Inflammatory macrophage treated with lipopolysaccharide for 4 hours (primary cell): ENCODE measurements at places on chromosomes 6 and 20.

DNA sequence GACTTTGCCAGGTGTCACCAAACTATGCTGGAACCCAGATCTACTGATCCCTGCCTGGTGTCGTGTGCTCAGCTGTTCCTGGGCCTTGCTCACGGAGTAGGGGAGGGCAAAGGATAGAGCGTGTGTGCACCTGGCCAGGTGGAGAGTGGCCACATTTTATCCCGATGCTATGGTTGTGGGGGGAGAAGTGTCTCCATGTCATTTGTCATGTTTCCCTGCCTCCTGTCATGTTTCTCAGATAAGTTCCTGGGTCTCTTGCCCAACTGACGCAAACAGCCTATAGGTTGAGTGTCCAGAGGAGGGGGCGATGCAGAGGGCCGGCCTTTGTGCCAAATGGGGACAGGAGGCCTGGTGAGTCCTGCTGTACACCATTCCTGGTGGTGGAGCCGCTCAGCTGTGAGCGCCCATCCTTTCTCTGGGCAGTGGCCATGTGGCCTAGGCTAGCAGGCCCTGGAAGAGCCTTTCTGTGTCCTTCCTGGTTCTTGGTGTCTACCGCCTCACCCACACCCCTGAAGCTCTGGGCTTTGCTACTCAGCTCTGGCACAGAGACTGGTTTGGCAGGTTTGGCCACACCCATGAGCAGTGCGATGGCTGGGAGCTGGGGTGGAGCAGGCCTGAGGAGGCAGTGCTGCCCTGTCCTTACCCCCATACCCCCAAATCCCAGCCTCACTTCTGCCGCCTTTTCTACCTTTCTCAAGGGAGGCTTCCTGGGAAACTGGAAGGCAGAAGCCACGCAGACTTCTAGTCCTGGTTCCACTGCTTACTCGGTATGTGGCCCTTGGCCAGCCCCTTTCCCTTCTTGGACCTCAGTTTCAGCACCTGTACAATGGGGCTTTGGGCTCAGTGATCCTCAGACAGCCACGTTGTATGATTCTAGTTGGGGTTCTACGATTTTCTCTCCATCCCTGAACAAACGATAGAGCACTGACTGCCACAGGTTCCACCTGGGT lies 32.3 kb upstream of the EPB41L1 start:
- no peak for DNase-seq

DNA sequence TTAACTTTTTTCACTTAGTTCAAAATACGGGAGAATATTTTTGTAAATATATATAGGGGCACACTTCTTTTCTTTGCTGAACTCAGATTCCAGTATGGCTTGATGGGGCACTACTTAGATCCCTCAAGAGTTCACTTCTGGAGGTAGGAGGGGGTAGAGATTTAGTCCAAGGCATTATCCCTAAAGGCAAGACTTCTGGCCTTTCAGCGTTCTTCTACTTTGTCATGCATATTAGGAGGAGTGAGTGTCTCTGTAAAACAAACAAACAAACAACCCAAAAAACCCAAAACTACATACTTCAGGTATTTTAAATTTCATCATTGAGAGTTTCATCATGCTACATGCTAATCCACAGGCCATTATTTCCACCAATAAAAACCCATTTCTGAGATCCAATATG lies 32.0 kb downstream of the SMPDL3A start:
- DNase-seq = no peak

DNA sequence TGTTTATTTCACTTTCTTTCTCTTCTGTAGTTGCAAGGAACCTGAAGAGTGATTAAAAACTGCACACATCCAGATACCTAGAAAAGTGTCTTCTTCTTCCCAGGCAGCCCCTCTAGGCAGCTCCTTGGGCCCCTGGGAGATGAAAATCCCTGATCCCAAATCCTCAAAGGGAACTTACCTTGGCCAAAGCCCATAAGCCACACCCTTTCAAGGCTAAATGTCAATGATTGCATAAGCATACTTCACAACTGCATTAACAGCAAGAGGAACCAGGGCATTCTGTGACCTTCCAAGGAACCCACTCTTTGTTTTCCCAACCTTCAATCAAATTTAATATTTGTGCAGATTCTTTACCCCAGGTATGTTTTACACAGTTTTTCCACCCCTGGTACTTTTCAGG lies 4.4 kb upstream of the HMGN3 start:
- DNase-seq = peak; percentile 43

- no peak for DNase-seq
Observed at GRCh38 chr6:127924440-127924839, 23.6 kb upstream of the THEMIS start.

DNA sequence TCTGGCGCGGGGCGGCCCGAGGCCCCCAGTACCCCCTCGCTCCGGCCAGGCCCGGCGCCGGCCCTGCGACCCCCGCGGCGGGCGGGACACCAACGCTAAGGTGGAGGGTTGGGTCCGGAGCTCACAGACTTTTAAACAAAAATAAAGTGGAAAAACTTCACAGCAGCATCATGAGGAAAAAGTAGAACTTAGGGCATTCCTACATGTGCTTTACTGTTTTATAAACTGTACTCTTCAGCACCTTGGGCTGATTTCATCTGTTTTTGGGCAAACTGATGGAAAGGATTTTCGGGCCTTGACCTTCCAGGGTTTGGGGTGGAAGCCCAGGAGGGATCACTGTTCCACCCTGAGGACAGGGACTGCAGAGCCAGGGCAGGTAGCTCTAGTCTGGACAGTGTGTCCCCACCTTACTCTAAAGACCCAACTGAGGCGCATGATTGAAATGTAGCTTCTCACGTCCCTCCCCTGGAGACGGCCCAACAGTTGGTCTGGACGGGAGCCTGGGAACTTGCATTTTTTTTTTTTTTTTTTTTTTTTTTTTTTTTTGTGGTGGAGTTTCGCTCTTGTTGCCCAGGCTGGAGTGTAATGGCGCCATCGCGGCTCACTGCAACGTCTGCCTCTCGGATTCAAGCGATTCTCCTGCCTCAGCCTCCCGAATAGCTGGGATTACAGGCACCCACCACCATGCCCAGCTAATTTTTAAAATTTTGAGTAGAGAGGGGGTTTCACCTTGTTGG lies 740 bp downstream of the NELFCD start:
- no peak for DNase-seq

DNA sequence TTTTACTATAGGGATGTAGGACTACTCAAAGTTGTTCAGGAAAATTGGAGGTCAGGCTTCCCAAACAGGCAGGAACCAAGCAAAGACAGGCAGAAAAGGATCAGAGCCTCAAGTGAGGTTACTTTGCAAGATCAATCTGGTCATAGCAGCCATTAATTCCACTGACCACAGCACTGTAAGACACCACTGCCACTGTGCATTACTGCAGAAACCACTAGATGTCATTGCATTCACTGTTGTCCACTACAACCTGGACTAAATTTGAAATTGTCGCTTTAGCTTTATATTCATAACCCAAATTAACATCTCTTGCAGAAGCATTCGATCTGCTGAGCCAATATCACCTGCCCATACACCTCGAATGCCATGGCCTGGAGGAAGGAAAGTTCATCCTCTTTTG lies 126.9 kb upstream of the UFL1 start:
- DNase-seq = no peak

GRCh38 chr6:104940238-104940892 lies 16.5 kb upstream of the LIN28B start:
- DNase-seq = no peak

- no peak for DNase-seq
Observed at GRCh38 chr6:26387565-26387964, 4.7 kb downstream of the BTN2A2 start.

DNA sequence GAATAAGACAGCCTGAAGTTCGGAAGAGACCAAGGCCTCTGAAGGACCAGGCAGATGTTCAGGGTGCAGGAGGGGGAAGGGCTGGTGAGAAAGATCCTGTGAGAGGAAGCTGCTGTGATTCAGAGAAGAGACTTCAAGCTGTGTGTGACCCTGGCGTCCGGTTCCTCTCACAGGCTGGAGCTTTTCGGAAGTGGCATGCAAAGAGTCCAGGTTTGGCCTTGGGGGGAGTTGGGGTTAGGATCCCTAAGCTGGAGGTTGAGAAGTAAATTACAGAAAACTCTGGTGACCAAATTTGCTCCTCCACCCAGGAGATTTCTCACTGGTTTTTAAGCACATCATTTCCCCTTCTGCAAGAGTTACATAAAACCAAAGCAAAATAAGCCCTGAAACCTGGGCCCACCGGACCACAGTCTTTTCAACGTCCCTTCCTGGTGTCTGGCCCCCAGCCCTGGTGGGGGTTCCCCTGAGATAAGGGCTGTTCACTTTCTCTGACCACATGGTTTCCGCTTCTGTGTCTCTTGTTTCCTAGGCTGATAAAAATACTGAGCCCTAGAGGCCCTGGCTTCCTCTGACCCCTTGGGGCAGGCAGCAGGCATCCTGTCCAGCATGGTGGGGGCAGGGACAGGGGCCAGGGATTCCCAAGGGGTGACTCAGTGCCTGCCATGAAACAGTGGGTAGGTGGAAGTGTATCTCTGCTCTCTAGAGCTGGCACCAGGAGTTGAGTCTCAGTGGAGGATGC lies 12.0 kb upstream of the LTA start:
- DNase-seq = peak; percentile 86

GRCh38 chr20:59977086-59977485 lies 18.9 kb downstream of the CDH26 start:
- DNase-seq = no peak

GRCh38 chr20:62567246-62568044 lies 74.9 kb upstream of the SLCO4A1 start:
- no peak for DNase-seq

- no peak for DNase-seq
Observed at GRCh38 chr6:41408982-41409381, 73.6 kb downstream of the NCR2 start.

DNA sequence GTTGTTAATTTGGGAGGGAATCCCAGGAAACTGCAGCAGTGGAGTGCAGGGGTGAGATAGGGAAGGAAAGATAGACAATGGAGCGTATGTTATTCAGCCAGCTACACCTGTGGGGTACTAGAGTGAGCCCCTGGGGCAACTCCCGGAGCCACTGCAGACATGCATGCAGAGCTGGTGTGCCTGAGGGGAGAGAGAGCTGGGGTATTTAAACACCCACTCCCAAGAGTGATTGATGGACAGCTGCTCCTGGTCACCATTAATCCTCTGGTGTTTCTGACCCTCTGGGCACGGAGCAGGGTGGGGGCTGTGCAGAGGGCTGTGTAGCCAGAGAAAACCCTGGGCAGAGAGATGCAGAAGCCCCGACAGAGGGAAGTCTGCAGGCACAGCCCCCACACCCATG lies 146.7 kb upstream of the CDH4 start:
- no peak for DNase-seq

DNA sequence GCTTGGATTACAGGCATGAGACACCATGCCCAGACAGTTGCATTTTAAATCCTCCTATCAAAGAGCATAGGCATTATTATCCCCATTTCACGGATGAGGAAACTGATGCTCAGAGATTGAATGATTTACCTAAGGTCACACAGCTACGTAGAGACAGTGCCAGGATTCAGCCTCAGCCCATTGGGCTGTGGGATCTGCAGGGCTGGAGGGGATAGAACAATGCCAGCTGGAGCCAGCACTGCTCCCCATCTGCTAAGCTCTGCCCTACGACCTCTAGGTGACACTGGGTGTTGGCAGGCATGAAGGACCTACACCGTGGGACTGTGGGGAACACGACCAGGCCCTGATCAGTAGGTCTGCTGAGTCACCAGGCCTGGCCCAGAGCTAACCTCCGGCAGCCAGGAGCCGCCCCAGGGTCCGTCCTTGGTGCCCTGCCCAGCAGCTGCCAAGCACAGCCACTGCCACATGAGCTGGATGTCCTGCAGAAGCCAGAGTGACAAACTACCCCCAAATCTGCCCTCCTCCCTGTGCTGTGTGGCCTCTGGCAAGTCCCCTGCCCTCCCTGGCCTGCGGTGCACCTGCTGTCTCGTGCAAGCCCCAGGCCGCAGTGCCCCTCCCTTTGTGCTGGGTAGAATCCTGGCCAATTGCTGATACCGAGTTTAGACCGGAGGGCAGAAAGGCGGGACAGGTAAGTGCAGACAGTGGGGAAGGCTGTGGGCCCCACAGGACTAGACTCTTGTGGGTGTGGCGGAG lies 47.6 kb upstream of the PTGIS start:
- DNase-seq = no peak

DNA sequence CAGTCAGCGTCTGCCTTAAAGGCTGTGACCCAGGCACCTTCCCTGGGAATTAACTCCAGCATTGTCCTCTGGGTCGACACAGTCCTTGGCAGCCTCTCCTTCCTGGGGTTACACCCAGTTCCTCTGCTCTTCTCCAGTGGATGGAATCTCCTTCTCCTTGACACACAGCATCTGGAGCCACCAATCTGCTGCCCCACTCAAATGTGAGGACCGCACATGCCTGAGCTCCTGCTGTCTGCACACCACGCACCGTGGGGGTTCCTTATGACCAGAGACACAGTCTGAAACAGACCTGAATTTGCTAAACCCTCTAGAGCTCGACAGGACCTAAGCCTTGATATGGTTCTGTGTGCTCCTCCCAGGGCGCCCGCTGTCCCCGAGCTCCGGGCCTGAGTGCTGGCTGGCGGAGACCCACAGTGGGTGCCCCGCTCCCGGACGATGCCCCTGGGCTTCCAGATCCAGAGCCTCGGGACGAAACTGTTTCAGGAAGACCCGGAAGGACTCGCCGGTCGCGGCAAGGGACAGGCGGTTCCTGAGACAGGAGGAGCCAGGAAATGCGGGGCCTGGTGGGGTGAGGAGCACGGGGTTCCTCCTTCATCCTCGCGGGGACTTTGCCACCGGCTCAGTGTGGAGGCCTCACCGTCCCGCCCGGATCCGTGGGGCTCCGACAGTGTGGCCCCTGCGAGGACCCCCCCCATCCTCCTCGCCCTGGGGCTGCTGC lies 2.5 kb upstream of the RAET1G start:
- DNase-seq = peak; percentile 13

DNA sequence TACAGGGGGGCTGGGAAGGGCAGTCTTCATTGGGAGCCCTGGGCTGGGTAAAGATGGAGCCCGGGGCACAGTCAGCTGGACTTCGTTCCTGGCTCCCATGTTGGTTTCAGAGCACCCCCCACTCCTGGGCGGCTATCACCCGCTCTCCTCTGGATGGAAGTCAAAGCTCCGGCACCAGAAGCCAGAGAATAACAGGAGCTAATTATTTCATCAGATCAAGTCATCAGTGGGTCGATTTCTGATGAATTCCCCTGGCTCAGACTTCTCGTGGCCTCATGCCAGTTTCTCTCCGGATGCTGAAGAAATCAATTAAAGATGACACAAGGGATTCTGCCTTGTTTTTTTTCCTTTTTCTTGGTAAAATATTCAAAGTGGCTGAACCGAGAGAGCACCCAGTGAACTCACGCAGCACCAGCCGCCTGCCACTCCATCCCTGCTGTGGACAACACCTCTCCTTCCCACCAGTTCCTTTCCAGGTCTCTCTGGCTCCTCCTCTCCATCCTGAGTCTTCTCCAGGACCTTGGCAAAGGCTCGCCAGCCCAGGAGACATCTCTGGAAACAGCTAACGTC lies 22.5 kb downstream of the SULF2 start:
- DNase-seq = peak; percentile 73
